ENCODE measurements at places on chromosomes 7 and 10.
A peak's percentile ranks its signal among the peaks of the same experiment; 100 is the strongest.

- DNase-seq = peak; percentile 60
Observed at GRCh38 chr10:114632869-114633715, 25.0 kb downstream of the ABLIM1 start.

DNA sequence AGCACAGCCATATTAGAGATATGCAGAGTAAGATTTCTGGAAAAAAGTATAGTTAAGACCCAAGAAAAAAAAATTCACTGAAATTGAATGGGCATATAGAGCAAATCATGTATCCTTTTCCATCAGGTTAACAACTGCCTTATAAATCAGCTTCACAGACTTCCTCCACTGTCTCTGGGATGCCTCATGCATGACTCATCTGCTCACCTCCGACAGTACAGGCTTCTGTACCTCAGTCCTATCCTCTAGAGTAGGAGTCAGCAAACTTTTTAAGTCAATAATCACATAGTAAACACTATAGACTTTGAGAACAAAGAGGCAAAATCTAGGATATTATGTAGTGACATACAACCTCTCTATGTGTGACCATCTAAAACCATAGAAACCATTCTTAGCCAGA lies 211.6 kb upstream of the SP8 start:
- DNase-seq = no peak

- DNase-seq = no peak
Observed at GRCh38 chr7:21172800-21173199, 255.1 kb upstream of the SP4 start.

GRCh38 chr7:73885975-73886798 lies 25.2 kb downstream of the TMEM270 start:
- no peak for DNase-seq

- no peak for DNase-seq
Observed at GRCh38 chr7:7486362-7486761, 49.3 kb downstream of the COL28A1 start.

- DNase-seq = peak; percentile 61
Observed at GRCh38 chr10:110005719-110006118, 2.1 kb upstream of the ADD3 start.

GRCh38 chr10:93941606-93942005 lies 47.8 kb downstream of the SLC35G1 start:
- DNase-seq = no peak

- no peak for DNase-seq
Observed at GRCh38 chr7:140153666-140154161, 23.1 kb downstream of the KDM7A start.

- DNase-seq = no peak
Observed at GRCh38 chr7:100437150-100438100, 1.1 kb upstream of the PPP1R35 start.
